ENCODE measurements at places on chromosomes 11 and 22.

GRCh38 chr11:65501472-65502273 is 2.8 kb downstream of the MALAT1 start:
- no peak for DNase-seq

DNA sequence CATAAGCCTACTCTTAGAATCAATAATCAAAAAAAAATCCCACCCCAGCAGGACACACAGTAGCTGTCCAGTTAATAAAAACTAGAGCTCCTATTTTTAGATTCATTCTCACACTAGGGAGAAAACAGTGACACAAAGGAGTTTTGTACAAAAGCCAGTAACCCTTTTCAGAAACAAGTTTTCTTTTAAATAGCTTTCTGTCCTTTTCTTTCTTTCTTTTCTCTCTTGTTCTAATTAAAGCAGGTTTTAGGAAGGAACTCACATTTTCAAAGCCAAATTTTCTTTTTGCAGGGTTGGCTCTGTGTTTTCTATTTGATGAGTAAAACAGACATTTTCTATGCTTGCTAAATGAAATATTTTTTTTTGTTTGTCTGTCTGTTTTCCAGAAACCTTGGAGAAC is 1390.7 kb downstream of the FAM181B start:
- DNase-seq: no peak

DNA sequence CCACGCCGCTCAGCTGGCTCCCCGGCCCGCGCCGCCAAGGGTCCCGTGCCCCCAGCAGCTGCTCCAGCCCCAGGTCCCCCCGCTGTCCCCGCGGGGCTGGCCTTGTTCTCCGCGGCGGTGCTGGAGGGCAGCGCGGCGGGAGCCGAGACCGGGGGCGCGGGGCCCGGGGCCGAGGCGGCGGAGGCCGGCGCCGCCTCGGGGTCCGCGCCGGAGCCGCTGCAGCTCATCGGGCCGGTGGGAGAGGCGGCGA is 128 bp downstream of the TAF10 start:
- DNase-seq: no peak

DNA sequence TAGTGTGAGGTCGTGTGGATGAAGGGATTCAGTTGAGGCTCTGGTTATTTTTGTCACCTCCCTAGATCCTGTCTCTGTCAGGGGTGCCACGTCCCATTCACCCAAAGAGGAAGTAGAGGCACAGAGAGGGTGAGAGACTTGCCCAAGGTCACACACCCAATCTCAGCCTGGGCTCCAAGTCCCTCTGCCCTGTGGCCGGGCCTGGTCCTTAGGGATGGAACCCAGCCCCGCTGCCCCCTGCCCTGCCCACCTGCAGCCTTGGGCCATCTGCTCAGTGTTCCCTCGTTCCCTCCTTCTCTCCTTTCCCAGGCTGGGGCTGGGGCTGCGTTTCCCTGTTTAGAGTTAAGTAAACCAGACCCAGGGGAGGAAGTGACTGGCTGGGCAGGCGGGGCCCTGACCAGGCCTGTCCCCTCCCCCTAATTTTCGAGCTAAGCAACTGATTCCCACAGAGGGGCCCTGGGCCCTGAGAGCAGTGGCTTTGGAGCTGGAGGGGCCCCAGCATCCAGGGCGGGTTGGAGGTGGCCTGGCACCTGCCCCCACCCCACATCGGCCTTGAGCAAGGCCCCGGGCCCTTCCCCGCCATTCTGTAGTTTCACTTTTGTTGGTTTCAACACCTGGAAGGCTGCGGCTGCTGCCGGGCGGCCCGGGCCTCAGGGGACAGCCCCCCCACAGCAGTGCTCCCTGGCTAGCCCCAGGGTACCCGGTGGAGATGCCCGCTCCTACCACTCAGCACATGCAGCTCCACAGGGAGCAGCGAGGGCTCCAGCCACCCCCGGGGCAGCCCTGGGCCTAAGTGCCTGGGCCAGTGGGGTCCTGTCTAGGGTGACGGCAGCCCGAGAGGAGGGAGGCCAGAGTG is 1.5 kb downstream of the TCIRG1 start:
- DNase-seq: no peak

DNA sequence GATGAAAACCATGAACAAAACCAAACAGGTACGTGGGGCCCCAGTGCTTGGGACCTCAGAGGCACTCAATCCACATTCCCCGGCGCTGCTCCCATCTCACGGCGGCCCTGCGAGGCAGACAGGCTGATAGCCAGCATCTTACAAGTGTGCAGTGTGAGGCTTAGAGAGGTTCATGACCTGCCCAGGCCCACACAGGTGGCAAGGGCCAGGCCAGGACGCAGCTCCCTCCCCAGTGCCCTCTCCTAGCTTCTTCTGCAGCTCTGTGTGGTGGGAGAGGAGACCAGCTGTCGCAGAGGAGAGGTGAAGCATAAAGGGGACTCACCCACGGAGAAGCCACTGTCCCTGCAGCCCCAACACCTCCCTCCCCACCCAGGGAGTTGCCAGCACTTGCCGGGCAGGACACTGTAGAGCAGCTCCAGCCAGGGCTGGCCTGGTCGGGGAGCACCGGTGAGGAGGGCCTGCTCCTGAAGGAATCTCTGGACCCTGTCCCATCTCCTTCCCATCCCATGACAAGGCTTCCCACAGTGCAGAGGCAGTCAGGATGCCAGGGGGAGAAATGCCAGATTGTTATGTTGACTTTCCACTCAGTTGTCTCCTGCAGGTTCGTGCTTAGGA is 92.4 kb upstream of the TMEM45B start:
- DNase-seq: no peak

GRCh38 chr11:46381048-46381818 is at the start of gene MDK:
Gene MDK (plus strand): TSS chr11:46381669. CDS start chr11:46382058, 389 bp downstream.
- DNase-seq: no peak

- no peak for DNase-seq
Measured at GRCh38 chr22:46351767-46352166, 16.3 kb downstream of the TRMU start.

DNA sequence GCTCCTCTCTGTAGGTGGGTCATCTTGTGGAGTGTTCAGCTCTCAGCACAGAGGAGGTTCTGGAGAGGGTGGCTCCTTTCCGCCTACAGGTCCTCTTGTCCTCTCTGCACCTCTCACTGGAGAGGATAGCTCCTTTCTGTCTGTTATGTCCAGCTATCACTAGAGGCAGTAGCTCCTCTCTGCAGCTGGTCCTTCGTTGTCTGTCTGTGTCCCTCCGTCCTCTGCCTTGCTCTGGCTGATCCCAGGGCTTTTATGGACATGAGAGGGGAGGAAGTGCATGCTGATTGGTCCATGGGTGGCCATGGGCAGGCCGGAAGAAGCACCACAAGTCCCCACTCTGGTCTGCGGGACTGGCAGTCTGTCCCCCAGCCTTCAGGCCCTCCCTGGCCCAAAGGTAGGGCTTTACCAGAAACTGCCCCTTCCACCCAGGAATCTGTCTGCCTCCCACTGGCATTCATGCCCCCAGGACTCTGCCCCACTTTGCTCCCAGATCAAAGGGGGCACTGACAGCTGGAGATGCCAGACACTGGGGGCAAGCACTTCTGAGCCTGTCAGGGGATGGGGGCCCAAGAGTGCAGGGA is 38.6 kb upstream of the CALCB start:
- DNase-seq: no peak

DNA sequence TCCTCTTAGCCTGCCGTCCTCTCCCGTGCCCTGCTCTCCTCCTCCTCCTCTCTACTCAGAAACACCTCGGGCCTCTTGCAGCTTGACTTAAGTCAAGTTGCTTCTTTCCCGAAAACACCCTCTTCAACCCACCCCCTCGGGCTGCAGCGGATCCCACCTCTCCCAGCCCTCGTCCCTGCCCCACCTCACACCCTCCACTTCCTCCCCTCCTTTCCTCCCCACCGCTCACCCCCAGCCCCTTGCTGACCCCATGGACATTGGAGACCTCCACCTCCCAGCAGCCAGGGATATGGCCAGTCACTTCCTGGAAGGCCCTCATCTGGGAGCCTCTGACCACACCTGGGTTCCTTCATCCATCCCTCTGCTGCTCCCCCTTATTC is 8.5 kb upstream of the CYTH4 start:
- no peak for DNase-seq
